ENCODE measurements at places on chromosomes 12 and 14.

DNA sequence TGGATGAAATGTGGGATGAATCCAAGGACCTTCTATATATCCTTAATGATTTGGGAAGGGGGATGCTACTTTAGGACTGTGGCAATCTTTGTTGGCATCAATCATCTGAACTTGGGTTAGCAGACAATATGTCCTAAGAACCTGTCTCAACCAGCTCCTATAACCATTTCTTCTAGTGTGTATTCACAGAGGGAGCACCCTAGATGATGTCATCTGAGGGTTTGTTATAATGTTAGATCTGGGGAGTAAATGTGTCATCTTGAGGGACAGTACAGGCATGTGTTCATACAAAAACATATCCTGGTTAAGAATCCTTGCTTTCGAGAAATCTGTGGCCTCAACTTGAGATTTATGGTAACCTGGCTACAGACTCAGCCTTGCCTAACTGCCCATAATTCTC is 41.9 kb upstream of the NFKBIA start:
- DNase-seq, result no peak

DNA sequence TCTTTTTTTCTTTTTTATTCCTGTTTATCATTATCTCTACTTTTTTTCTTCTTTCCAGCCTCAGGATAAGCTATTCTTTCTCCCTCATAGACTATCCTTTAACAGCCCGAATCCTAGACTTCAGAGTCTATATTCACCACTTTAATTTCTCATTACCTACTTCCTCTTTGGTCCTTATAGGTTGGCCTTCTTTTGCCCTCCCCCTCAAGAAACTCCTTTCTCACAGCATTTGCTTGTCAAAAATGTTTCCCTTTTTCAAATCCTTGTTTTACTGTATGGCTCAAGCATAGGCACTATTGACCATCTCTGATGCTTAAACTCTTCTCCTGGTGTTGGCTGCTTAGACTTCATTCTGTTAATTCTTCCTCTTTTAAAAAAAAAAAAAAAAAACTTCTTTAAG is 52.5 kb downstream of the KIAA0586 start:
- DNase-seq, result no peak

DNA sequence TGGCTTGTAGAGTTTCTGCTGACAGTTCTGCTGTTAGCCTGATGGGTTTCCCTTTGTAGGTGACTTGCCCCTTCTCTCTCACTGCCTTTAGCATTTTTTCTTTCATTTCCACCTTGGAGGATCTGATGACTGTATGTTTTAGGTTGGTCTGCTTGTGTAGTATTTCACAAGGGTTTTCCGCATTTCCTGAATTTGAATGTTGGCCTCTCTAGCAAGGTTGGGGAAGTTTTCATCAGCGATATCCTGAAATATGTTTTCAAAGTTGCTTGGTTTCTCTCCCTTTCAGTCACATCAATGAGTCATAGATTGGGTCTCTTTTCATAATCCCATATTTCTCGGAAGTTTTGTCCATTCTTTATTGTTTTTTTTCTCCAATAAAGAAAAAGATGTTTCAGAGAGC is 11.4 kb downstream of the NOPCHAP1 start:
- DNase-seq, result no peak

DNA sequence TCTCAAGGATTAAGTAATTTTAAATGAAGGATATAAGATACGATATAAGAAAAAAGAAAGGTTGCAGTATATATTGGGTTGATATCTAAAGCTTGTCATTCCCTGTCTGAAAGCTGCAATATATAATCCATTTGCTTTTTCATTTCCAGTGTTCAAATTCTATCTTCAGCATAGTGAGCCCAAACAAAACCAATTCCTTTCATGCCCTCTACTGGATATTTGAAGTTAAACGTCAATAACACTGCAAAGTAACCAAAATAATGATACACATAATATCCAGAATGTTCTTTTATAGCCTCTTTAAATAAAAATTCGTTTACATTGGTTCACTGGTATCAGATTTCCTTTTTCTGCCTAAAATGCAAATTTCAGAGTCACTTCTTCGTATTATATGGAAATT is 64.5 kb upstream of the DAAM1 start:
- no peak for DNase-seq

DNA sequence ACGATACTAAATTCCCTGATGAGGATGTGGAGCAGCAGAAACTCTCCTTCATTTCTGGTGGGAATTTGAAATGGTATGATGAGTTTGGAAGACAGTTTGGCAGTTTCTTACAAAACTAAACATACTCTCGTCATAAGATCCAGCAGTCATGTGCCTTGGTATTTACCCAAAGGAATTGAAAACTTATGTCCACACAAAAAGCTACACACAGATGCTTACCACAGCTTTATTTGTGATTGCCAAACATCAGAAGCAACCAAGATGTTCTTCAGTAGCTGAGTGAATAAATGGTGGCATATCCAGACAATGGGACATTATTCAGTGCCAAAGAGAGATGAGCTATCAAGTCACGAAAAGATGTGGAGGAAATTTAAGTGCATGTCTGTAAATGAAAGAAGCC is 10.7 kb upstream of the APOLD1 start:
- no peak for DNase-seq

DNA sequence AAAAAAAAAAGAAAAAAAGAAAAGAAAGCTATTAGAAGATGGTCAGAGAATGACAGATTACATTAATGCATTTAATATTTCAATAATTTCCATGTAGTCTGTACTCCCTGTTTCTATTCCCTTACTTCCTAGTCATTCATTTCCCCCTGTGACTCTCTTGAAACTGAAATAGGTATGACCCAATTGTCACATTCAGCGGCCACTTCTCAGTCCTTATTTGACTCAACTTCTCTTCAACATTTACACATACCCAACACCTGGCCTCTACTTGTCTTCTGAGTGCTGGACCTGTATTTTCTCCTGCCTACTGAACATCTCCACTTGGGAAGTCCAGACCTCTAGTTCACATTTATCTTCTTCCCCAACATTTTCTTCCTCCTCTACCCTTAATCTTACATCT is 7.2 kb downstream of the EEA1 start:
- DNase-seq, result no peak

- peak; percentile 48 for DNase-seq
Observed at GRCh38 chr12:51926718-51927117, 19.4 kb downstream of the ACVRL1 start.

- no peak for DNase-seq
Observed at GRCh38 chr12:113016796-113017195, 38.5 kb downstream of the OAS2 start.

DNA sequence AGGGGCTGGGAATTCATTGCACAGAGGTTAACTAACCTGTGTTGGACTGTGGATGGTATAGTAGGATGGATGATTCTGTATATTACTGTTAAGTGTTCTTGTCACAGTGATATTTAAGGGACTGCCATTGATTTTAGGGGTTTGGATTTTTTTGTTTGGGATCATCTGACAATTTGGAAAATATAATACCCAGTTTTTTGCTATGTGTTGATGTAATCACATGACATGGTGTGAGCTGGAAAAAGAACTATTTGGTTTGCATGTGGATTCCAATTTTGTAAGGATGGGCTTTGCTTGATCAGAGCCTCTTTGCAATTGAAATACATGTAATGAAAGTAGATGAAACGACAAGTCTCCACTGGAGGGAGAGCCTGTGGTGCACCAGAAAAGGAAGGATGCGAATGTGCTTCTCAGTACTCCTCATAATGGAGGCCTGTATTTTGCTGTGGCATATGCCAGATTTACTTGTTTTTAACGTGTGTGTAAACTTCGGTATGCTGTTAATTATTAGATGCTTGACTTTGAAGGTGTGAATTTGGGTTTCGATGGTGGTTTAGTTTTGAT is 2.7 kb downstream of the DYRK2 start:
- DNase-seq, result no peak

- DNase-seq, result no peak
Observed at GRCh38 chr12:88634008-88634407, 53.7 kb upstream of the KITLG start.

DNA sequence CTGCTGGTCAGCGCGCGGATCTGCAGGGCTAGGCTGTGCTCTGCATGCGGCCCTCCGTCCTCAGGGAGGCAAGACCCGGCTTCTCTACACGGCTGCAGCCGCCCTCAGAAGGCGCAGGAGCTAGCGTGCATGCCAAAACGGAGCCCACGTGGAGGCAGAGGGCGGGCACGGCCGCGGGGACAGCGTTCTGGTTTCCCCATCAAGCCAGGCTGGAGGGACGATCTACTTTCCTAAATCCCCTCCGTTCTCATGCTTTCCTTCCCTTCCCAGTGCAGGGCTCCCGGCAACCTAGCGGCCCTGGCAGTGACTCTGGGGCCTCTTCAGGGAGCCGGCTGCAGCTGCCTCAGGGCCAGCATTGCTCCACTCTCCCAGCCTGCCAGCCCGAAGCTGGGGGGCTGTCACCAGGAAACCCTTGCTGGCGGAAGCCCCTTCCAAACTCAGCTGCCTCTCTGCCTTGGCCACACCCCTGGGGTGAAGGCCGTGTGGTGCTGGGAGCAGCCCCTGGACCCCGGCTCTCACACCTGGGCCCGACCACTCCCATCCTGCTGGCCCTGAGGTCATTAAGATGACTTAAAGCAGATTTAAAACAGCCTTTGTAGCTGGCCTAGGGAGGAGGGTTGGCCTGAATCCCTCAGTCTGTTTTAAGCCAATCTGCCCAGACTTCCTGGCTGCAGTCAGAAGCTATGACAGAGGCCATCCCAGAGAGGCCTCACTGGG is 9.2 kb upstream of the GOLGA3 start:
- DNase-seq, result no peak

DNA sequence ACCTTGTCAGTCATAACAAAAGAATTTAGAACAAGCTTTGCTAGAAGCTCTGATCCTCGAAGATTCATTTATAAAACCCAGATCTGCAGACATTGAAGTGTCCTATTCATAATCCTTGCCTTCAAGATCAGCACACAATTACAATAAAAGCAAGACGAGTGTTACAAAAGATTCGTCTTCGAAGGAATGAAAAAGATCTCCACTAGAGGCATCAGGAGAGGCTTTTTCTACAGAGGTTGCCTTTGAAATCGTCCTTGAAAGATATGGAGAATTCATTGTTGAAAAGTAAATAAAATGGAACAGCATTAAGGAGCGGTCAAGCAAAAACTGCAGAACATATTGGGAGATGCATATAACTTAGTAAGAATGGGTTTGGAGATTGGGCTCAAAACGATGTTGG is 146.4 kb downstream of the BMP4 start:
- DNase-seq, result no peak

- DNase-seq, result no peak
Observed at GRCh38 chr14:104169699-104170479, 31.5 kb downstream of the KIF26A start.

DNA sequence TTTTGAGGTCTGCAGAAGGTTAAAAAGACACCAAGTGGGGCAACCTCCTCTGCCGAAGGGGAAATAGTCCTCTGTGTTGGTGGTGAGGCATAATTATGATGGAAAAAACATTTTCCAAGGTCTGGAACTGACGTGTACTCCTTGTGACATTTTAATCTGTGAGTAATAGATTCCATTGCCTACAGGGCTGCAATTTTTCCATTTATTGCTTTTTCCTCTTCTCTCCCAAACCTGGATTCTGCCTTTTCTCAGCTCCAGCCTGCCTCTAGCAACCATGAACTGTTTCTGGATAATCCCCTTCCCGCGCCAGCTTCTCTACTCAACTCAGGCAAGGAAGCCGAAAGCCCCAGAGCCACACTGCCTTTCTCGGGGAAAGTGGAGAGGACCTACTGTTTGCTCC is 230.1 kb upstream of the PLXNC1 start:
- no peak for DNase-seq

- DNase-seq, result no peak
Observed at GRCh38 chr12:1918081-1918883, at the start of gene CACNA2D4. Gene CACNA2D4 (minus strand): TSS chr12:1918652. CDS start chr12:1918473, 179 bp downstream.

DNA sequence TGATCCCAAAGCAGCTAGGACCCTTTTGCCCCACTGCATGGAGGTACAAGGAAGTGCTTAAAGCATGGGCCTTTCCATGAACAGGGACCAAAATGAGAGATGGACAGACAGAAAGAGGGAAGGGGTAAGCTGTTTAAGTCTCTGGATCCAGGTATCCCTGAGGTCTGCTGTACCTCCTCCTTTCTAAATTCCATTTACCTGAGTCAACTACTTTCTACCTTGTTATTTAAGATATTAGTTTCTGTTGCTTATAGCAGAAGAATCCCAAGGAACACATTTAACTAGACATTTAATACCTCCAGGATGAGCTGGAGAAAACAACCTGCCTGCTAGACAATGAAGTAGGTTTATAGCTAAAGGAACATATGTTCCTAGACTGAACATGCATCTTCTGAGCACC is 157.6 kb upstream of the TMCC3 start:
- no peak for DNase-seq

DNA sequence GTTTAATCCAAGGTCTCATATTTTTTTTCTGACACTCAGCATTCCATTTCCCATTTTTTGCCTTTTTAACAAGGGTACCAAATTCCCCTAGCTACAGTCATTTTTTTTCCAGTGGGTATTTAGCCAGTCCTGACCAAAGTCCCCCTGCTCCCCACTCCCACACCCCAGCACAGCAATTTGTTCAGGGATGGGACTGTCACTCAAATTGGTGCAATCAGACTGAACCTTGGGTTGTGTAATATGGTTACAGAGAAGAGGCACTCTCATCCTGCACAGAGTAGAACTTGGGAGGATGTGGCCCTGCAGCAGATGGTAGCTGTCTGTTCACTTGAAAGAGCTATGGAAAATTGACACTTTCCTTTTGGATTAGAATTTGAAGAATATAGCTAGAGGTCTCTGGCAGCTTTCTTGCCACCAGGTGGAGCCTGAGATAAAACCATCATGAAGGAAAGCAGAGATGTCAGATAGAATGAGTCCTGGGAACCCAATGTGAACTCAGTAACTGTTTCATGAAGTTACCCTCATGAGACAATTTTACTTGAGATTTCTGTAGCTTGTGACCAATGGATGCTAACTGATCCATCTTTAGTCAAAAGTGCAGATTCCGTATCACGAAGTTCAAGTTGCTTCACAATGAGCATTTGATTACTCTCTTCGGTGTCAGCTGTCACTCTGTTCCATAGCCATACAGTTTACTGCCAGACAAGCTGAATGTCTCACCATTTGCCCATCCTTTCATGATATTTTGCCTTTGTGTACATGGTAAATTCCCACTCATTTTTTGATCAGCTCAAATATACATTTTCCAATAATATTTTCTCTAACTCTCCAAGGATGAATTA is 394.0 kb upstream of the SYT1 start:
- DNase-seq, result peak; percentile 37

DNA sequence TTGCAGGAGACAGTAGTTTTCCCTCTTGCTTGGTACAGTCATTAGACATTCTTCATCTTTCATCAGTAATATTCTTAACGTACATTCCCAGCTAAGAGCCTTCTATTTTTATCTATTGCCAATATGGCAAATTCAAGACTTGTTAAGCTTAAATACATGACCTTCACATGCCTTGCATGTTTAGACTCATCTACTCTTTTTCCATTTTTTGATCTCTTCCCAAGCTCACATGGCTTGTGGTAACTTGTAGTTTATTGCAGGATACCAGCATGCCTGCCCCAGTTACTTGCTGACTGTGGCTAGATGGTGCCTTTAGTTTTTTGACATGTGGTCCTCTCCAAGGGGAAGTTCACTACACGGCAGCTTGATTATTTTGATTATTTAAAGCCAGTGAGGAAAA is 729.0 kb downstream of the SLC6A15 start:
- DNase-seq, result no peak

- DNase-seq, result no peak
Observed at GRCh38 chr12:121128908-121129810, 3.5 kb upstream of the P2RX7 start.

Data from HCT116 (cell line).